ENCODE measurements at places on chromosomes 11 and 22.

DNA sequence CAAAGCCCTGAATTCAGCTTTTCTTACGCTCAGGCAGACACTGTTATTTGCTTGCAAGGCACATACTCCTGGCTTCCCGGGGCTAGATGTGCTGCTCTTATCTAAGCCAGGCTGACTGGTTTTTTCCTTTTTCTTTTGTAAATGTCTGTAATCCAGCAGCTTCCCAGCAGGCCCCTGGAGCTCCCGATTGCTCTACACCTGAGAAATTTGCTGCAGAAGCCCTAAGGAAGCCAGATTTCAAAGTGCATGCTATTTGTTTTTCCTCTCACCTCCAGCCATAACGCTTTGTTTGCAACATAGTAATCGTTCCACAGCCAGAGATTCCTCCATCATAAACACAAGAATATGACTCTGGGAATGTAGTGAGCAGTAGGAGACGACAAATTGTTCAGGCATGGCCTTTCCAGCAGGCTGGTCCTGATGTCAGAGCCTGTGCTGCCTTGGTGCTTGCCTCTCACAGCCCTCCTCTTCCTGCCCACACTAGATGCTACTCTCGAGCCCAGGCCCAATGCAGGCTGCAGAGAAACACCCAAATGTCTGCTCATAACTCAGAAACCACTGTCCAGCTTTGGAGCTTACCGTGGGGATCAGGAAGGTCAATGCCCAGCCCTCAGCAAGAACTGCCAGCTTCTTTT is 54.7 kb upstream of the SLC6A5 start:
- no peak for DNase-seq

DNA sequence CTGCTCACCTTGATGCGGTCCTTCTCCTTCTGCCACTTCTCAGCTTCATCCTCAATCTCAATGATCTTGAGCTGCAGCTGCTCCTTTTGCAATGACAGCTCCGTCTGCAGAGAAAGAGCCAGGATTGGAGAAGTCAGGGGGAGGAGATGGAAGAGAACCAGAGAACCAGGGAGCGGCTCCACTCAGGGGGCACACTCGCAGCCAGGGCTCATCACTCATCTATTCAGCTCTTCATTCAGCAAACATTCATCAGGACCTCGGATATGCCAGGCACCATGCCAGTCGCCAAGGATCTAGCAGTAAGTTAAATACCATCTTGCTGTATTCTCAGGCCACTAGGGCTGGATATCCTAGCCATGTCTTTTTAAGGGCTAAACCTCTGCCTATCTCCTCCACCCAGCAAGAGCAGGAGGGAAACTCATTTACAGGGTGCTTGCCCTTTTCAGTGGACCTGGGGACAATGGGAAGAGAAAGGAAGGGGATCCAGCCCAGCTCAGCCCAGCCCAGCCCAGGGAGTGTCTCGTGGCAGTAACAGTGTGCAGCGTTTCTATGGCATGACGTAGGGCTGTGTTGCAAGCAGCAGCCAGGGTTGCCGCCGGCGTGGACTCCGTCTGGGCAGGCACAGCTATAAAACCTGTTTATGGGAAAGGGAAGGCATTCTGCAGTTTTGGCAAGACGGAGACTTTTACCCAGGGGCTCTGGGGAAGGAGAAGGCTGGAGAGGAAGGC is 9.4 kb downstream of the TRIM29 start:
- DNase-seq, result no peak

GRCh38 chr11:34148504-34149165 is 43.2 kb downstream of the NAT10 start:
- no peak for DNase-seq

GRCh38 chr11:65116370-65117205 is 913 bp downstream of the ZNHIT2 start:
- no peak for DNase-seq

DNA sequence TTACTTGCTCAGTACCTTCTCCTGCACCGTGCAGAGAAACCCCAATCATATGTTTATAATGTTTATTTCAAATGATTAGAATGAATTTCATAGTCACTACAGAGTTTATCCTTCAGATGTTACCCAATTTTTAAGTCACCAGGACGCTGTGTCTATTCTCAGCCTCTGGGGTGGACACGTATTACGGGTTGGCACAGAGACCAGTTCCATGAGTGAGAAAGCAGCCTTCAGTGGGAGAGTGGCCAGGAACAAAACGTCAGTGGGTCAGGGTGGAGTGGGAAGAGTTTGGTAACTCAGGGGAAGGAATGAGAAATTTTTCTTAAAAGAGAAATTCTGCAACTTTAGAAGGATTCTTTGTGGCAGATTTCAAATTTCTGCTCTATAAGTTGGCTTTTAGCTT is 77.1 kb upstream of the MTMR2 start:
- no peak for DNase-seq

- no peak for DNase-seq
Observed at GRCh38 chr11:15412054-15412453, 297.3 kb downstream of the INSC start.

DNA sequence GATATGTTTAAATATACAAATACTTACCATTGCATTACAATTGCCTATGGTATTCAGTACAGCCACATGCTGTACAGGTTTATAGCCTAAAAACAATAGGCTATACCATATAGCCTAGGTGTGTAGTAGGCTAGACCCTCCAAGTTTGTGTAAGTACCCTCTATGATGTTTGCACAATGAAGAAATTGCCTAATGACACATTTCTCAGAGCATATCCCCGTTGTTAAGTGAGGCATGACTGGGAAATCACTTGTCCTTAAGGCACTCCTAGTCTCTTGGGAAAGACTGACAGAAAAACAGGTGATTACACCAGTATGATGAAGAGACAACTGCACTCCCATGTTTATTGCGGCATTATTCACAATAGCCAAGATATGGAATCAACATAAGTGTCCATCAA is 187.2 kb downstream of the SPON1 start:
- no peak for DNase-seq

DNA sequence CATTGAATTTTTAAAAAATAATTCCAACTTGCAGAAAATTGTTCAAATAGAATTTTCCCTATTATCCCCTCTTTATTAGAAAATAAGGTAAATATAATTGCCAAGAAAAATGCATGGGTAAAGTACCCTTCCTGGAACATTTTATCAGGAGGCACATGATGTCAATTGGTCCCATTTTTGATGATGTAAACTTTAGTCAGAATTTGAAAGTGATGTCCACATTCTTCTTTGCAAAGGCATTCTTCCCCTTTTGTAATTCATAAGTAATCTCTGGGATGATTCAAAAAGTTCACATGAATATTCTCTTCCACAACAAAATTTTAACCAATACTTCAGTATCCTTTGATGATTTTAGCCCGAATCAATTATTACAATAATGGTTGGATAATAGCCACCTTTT is 86.9 kb upstream of the ANO3 start:
- DNase-seq, result no peak

All from stimulated activated CD8-positive, alpha-beta memory T cell treated with anti-CD3 and anti-CD28 coated beads, Interleukin-2, amount 100 ng/mL, for 48 hours (primary cell).